Stimulated activated CD8-positive, alpha-beta memory T cell treated with anti-CD3 and anti-CD28 coated beads, Interleukin-4, amount 100 ng/mL, for 1 hour (primary cell): ENCODE measurements at places on chromosomes 6 and 20.

DNA sequence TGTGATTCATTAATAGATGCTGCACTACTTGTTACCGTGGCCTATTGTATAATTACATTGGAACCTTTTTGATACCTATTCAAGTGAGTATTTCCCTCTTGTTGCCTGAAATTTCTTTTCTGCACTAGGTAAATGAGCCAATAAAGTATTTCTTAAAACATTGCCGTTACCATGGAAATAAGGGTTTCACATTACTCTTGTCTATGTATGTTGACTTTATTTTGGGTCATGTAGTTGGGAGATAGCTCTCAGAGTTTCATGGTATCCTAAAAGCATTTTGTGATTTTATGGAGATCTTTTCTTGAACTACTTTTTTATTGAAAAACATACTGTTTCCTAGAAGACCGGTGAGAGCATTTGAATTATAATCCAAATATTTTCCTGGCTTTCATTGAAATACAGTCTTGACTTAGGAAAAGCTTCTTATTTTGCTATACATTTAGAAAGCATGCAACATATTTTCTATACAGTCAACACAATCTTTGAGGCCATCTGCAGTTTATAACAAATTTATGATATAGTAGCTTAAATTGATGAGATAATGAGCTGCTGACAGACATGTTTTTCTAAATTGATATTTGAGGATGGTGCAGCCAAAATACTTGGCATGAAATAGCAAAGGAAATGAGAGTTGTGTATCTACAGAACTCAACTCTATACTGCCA is 650.4 kb downstream of the RFPL4B start:
- no peak for DNase-seq

- no peak for DNase-seq
Measured at GRCh38 chr6:130222775-130223174, at the start of gene SAMD3. TSS of gene SAMD3 (minus strand) at chr6:130222951. CDS start at chr6:130215273, 7,678 bp downstream.

GRCh38 chr20:15642676-15643075 is 930.6 kb downstream of the KIF16B start:
- DNase-seq = no peak

DNA sequence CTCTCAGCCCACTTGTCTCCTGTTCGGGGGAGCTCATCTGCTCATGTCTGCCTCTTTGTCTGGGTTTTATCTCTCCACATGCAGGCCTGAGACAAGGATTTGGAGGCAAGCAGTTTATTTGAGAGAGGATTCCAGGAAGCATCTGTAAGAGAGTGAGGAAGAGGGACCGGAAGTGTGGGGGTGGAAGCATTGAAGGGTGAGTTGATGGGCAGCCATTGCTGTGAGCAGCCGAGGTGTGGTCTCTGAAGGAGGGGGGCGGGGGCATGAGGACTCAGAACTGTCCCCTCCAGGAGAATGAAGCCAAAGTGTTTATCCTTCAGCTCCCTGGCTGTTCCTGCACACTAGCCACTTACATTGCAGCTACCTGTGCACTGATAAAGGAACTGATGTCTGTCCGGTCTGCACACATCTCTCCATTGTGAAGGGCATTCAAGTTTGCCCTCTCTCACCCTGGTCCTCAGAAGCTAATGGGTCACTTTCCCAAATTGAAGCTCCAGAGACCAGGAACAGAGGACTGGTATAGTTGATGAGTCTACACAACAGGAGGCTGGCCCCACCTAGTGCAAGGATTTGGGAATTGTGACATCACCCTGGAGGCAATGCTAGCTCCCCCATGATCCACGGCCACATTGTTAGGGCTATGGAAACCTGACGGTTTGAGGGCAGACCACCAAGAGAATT is 100.5 kb upstream of the FOXA2 start:
- DNase-seq = no peak

- DNase-seq = no peak
Measured at GRCh38 chr6:110786271-110786670, 29.0 kb downstream of the CDK19 start.

DNA sequence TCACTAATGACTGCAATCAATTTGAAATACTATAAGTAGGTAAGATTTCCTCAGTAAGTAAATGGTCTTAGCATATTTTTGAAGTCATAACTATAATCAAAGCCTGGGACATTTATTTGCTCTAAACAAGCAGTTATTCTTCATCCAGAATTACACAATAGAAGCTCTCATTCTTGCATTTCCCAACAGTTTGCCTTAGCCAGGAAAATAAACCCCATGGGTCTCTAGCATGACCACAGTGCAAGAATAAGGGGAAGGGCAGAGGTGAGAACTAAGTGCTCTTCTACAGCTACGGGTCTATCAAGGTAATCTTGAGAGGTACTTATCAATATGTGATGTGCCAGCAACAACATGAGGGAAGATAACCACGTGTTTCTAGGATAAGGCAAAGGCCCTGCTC is 14.1 kb upstream of the HLA-C start:
- no peak for DNase-seq

DNA sequence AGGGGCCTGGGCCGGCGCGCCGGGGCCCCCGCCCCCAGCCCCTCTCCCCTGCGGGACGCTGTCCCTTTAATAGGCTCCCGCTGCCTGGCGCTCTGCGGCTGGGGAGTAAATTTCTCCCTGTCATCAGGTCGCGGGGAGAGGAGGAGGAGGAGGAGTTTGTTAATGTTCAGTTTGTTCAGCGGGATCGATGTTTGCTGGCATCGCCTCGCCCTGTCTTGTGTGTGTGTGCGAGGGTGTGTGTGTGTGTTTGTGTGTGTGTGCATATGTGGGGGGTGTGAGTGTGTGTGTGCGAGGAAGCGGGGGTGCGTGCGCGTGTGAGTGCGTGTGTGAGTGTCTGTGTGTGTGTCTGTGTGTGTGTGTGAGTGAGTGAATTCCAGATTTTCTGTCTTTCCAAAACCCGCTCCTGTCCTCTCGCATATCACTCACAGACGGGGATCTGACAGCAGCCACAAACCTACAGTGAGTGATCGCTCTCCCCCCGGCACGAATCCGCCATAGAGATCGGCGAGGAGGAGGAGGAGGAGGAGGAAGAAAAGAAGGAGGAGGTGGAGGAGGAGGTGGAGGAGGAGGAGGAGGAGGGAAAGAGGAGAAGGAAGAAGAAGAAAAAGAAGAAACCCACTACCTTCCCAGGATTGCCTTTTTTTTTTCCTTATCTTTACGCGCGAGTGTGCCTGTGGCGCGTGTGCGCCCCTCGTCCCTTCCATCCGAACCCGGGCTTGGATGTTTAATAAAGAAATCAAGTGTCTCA is at the start of gene TSHZ2:
TSS of gene TSHZ2 (plus strand) at position 169 of the 748 bp plus-strand sequence. CDS start 936 bp downstream, outside the sequence.
- no peak for DNase-seq

DNA sequence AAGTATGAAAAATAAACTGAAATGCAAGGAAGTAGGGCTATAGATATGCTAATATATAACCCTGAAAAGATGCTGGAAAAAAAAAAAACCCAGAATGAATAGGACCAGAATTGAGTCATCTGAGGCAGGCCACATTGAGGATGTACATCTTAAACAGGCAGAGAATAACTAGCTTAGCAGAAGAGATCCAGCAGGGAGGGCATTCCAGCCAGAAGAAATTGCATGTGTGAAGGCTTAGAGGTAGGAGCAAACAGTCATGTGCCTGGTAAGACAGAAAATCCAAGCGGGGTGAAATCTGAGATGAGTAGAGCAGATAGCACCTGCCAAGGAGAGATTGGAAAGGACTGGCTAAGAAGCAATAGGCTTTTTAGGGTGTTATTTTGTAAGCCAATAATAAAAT is 2.6 kb downstream of the COL19A1 start:
- DNase-seq = no peak

DNA sequence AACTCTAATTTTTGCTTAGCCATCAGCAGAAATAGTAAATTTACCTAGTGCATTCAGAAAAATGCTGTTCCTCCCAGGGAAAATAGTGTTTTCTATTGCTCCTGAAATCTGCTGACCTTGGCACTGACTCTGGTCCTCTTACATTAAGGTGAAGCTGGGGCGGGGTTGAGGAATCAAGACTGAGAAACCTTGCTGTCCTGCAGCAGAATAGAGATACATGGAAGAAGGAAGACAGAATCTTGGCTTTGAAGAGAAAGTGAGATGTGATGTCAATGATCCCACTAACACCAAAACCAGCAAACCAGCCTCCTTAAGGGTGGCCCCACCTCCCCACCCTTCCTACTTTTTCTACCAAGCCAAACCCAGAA is 840 bp upstream of the LY86 start:
- no peak for DNase-seq

DNA sequence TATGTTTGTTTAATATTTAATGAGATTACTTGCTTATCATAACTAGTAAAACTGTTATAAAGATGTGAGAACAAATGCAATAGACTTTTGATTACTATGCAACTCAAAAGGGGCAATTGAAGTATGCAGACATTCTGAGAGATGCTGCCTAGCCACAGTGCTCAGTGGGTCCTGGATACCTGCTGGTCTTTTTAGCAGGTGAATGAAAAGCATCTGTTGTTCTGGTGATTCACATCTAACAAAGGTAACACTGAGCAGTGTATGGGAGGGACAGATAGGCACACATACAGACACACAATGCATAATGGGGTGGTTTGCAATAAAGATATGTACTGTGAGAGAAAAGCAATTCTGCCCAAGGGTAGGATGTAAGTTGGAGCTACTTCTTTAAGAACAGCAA is 46.9 kb downstream of the OGFRL1 start:
- DNase-seq = no peak

DNA sequence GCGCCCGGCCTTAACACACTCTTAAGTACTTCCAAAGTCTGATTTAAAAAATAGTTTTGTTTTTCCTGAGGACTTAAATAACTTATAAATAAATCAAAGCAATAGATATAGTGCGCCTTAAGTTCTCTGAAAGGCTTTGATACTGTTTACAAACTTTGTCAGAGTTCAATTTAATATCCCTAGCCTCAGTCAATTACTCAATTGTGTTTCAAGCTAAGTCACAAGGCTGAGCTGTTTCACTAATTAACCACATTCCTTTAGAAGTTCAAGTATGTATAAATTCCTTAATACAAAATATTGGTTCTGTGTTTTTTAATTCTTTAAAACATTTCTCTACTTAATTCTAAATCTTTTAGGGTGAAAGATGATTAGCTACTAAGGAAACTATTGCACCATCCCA is 178.4 kb upstream of the AGPAT4 start:
- DNase-seq = no peak

- DNase-seq = no peak
Measured at GRCh38 chr20:35742741-35743523, 872 bp upstream of the RBM39 start.

- no peak for DNase-seq
Measured at GRCh38 chr6:149216459-149216858, 101.1 kb upstream of the TAB2 start.

DNA sequence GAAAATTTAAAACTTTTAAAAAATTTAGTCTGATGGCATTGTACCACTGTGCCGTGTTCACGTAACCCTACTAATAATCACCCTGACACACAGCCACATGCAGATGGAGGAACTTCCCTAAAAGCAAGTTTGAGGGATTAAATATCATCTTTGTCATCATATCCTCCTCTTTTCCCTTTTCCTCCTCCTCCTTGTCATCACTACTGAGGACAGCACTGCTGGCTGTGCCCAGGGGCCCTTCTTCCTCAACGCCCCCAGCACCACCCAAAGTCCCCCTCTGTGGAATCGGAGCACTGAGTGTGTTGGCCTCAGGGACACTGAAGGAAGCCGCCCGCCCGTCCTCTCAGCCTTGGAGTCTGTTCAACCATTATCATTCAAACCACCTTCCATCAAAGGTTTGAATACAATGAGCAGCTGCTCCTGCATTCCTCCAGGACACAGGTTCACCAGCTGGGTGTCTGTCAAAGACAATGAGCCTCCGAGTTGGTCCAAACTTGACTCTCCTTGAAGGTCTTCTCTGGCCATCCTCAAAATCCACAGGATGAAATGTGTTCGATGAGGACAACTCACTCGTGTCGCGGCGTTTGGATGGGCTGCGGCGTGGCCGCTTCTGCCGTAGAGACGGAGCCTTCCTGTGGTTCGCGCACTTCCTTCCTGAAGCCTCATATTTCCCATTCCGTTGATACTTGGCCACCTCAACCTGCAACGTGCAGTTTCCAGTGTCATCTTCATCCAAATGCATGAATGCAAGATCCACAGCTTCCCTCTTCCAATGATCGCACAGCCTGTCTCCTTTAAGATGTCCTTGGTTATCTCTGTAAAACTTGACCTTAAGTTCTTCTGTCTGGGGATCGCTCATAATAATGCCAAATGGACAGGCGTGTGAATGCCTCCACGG is 23.3 kb downstream of the NQO2 start:
- no peak for DNase-seq

GRCh38 chr6:42177514-42178364 is 4.6 kb downstream of the GUCA1A start:
- DNase-seq = no peak

GRCh38 chr6:81819767-81820166 is 67.3 kb upstream of the TENT5A start:
- DNase-seq = no peak

GRCh38 chr20:12210591-12210990 is 292.9 kb downstream of the BTBD3 start:
- DNase-seq = no peak

GRCh38 chr6:112457886-112458285 is 110.8 kb downstream of the RFPL4B start:
- no peak for DNase-seq

GRCh38 chr6:108622641-108623298 is 62.1 kb downstream of the FOXO3 start:
- no peak for DNase-seq

GRCh38 chr6:160137989-160138835 is 16.6 kb downstream of the SLC22A1 start:
- DNase-seq = peak; percentile 21

GRCh38 chr6:52927451-52927850 is 18.0 kb upstream of the GSTA3 start:
- no peak for DNase-seq

- DNase-seq = no peak
Measured at GRCh38 chr6:169789146-169789943, 37.9 kb downstream of the ERMARD start.

DNA sequence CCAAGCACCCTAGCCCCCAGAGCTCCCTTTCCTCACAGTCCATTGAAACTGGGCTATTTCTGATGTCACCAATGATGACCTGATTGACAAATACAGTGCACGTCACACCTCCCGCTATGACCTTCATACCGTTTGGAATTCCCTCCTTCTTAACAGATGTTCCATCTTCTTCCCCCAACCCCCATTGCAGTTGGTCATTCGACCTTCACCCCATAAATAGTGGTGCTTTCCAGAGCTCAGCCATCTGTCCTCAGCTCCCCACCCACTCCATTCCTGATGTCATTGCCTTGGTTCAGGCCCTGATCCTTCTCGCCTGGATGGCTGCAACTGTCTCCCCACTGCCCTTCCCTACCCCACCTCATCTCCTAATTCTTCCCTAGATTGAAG is 198.5 kb downstream of the SOD2 start:
- no peak for DNase-seq

- DNase-seq = no peak
Measured at GRCh38 chr6:11767458-11767857, 11.1 kb downstream of the ADTRP start.

DNA sequence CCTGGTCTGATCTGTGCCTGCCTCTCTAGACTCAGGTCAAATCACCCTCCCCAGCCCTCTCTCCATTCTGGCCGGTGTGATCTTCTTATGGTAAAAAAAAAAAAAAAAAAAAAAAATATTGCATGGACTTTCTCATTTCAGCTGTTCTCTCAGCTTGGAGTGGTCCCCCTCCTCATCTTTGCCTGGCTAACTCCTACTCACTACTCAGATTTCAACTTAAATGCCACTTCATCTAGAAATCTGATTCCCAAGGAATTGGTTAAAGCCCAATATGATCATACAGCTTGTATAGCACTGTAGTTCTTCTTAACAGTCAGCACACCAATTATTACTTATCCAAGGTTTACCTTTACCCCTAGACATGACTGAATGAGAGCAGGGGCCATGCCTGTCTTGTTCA is 105.9 kb upstream of the CARMIL1 start:
- DNase-seq = no peak
